Left ventricle myocardium inferior (tissue), 1 donor: ENCODE measurements at places on chromosomes 5 and 9. TPM values are rescaled to one million over a fixed set of nuclear protein-coding genes. Genes with fewer than 3 reads are reported as not detected.
A peak's percentile ranks its signal among the peaks of the same experiment; 100 is the strongest.

GRCh38 chr5:154136141-154136540 lies 54.4 kb upstream of the GALNT10 start:
- DNase-seq, result no peak

DNA sequence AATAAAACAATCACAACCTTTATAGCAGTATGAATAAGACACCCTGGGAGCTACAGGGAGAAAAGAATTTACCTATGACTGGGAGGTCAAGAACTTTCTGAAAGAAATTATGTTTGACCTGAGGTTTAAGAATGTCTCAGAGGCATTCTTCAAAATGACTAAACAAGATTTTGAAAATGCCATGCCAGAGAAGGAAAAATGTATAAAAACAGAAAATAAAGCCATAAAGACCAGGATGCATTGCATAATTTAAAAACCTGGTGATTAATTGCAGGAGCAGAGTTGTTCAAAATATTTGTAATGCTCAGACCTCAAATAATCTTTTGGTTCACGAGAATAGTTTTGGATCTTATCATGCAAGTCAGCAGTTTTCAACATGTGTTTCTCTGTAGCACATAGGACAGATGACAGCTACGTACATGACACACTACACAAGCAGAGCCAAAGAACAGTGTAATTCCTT lies 954.7 kb upstream of the ARRDC3 start:
- no peak for DNase-seq

- DNase-seq, result no peak
Measured at GRCh38 chr9:13446938-13447842, 167.7 kb upstream of the MPDZ start.

DNA sequence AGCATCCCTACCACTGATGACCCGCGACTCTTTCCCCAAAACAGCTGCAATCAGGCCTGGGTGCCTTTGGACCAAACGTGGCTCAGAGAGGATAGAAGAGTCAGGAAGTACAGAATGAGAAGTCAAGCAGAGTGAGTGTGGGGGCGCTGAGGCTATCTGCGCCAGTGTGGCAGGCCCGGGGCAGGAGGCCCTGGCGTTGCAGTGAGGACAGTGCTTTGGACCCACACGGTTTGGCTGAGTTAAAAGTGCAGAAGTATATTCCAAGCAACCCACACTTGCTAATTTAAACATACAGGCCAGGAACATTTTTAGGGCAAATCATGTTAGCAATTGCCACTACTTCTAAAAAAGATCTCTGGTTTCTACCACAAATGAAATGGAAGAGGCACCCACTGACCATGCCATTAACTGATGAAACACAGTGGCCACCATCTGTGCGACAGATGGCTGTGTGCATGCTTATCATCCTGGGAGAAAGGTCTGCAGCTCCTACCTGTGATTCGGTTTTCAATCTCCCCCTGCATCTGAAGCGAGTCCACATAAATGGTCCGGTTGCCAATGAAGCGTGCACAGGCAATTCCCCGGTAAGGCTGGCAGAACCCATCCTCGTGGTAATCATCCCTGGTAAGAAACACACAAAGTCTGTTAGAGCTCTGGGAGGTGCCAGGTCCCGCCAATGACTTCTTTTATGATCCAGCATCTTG lies 213.0 kb downstream of the ROR2 start:
- DNase-seq, result no peak

- DNase-seq, result no peak
Measured at GRCh38 chr5:170896779-170897178, 35.0 kb downstream of the RANBP17 start.

- DNase-seq, result peak; percentile 53
Measured at GRCh38 chr5:181217111-181217802, 5.8 kb upstream of the TRIM41 start.

DNA sequence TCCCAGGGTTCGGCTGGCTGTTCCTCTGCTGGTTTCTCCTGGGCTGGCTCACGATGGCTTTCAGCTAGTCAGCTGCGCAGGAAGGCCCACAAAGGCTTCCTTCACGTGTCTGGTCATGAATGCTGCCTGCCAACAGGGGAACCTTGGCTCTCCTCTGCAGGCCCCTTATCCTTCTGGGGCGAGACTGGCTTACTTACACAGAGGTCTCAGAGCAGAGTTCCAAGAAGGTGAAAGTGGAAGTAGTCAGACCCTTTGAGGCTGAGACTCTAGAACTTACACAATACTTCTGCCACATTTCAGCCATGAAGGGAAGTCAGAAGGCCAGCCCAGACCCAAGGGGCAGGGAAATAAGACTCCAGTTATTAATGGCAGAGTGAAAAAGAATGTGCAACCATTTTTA lies 99.5 kb downstream of the LHFPL2 start:
- DNase-seq, result no peak

- no peak for DNase-seq
Measured at GRCh38 chr9:13860019-13860418, 453.9 kb downstream of the NFIB start.

GRCh38 chr5:32400401-32400800 lies 44.1 kb downstream of the ZFR start:
- no peak for DNase-seq

GRCh38 chr5:16871746-16872339 lies 64.2 kb downstream of the MYO10 start:
- DNase-seq, result no peak

GRCh38 chr5:23448627-23449026 lies 58.8 kb upstream of the PRDM9 start:
- DNase-seq, result no peak

NOL6 gene
- total RNA-seq, result 13.4 TPM

SARDH gene
- 0.63 TPM for total RNA-seq

IFNA2 gene
- total RNA-seq, result not detected
